Activated CD4-positive, alpha-beta T cell treated with anti-CD3 and anti-CD28 coated beads for 48 hours (primary cell): ENCODE measurements at places on chromosomes 3 and 15.

- no peak for DNase-seq
Measured at GRCh38 chr3:69081583-69082262, 1.6 kb upstream of the UBA3 start.

DNA sequence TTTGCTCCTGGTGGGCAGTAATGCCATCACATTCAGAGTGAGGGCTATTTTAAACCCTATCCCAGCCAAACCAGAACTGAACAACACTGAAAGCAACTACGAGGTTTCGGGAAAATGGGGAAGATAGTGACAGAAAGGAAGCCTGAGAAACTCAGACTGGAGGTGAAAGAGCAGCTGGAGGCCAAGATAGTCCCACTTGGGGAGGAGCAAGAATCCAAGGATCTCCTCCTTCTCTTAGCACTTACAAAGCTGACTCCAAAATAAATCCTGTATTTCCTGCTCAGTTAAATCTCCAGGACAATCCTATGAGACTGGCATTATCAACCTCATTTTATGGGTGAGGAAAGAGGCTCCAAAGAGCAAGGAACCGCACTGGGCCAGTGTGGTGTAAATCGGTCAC, 14.1 kb upstream of the SETMAR start:
- no peak for DNase-seq

- no peak for DNase-seq
Measured at GRCh38 chr15:73756947-73757513, 3.9 kb upstream of the INSYN1 start.

DNA sequence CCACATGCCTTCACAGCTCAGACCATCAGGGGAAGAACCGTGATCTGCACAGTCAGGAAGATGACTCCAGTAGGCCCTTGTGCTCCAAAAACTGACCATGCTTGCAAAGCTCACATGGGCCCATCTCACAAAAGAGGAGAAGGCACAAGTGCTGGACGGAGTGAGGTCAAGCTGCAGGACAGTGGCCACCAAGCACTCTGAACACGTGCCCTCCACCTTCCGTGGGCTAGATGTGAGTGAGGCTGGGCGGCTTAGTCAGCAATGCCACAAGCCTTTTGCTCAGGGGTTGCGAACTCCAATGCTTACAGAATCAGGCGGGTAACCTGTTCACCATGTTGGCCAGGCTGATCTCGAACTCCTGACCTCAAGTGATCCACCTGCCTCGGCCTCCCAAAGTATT, 70.9 kb downstream of the SCN5A start:
- no peak for DNase-seq

DNA sequence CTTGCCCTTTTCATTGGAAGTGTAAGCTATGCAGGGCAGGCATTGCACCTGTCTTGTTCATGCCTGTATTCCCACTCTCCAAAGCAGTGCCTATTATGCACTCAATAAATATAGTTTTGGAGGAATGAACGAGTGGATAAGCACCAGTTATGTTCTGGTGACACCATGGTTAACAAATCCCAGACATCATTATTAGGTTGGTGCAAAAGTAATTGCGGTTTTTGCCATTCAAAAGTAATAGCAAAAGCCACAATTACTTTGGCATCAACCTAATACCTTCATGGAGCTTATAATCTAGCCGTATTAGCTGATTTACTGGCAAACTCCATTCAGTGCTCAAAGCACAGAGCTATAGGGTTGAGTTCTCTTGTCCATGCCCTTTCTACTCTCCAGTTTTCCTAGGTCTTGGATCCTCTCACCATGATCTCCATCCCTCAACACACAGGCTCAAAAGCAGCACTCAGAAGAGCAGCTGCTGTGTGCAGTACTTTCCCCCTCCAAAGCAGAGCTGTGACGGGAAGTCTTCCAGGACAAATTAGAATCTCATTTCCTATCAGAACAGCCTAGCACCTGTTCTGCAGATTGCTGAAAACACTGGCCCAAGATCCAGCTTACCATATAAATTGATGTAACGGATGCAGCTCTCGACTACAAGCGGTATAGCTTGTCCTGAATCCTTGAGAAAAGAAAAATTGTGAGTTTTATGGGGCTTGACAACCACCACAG, 63.2 kb upstream of the RAD18 start:
- no peak for DNase-seq

DNA sequence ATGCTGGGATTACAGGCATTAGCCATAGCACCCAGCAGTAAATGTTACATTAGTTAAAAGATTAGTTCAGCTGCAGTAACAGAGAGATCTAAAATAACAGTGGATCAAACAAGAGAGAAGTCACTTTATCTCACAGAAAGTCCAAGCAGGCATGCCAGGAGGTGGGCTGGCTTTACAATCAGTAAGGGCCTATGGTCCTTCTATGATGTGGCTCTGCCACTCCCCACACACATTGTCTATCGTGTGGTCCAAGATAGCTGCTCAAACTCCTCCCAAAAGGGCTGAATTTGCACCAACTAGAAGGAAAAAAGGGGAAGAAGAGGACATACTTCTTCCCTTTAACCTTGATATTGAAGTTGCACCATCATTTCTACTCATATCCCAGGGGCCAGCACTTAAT, 4.6 kb upstream of the RUVBL1 start:
- no peak for DNase-seq

- peak; percentile 67 for DNase-seq
Measured at GRCh38 chr3:46695177-46695961, 1.9 kb upstream of the ALS2CL start.

DNA sequence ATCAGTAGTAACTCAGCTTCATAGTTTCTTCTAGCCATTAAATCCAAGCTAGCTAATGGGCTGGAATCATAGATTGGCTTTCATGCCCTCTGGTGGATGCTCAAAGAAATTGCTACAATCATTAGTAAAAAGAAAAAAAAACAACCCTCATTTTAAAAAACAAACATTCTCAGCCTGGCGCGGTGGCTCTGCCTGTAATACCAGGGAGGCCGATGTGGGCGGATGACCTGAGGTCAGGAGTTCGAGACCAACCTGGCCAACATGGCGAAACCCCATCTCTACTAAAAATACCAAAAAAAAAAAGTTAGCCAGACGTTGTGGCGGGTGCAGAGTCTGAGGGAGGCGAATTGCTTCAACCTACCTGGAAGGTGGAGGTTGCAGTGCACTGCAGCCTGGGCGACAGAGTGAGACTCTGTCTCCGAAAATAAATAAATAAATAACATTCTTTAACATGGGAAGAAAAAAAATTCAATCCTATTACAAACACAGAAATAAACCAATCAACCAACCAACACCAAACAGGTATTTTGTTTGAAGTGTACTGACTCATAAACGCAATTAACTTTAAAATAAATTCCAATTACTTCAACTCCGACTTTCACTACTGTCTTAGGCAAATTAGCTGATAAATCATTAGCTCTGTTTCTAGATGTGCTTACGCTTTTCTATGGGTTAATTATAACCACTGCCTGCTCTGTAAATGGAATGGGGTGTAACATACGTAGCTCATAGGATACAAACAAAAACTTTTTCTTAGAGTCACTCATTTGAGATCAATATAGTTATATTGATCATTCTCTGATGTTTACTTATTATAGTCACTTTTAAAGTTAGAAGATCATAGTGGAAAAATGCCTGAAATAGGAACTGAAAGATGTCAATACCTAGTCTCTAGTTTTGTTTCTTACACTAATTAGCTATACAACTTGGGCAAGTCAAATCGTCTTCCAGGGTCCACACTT, 24.9 kb downstream of the TMEM207 start:
- peak; percentile 64 for DNase-seq

DNA sequence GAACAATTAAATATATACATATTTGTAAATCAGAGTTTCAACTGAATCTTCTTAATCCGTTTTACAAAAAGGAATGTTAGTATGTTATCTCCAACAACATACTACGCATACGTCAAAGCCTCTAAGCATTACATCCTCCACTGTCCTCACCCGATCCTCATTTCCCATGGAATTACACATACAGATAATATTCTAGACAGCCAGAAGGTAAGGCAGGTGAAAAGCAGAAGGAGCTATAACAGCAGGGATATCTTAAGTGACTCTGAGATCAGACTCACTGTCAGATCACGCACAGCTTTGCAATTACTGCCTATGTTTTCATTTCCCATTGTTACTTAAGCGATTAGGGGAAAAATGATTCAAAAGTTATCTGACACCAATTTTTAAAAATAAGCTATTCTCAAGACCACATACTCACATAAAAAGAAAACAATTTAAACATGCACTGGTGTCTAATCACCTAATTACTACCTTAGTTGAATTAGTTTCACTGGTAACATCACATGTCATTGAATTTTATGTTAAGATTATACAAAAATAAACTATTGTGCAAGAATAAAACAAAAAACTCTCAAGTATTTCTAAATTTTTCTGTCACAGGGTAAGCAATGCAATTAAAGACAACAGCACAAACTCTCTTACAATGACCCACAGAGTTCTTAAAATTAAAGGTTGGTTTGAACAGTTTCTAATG, 92.8 kb downstream of the TBL1XR1 start:
- no peak for DNase-seq

- no peak for DNase-seq
Measured at GRCh38 chr3:22306454-22306853, 555.4 kb upstream of the ZNF385D start.

GRCh38 chr3:4633078-4634004, 140.2 kb downstream of the ITPR1 start:
- DNase-seq = no peak

DNA sequence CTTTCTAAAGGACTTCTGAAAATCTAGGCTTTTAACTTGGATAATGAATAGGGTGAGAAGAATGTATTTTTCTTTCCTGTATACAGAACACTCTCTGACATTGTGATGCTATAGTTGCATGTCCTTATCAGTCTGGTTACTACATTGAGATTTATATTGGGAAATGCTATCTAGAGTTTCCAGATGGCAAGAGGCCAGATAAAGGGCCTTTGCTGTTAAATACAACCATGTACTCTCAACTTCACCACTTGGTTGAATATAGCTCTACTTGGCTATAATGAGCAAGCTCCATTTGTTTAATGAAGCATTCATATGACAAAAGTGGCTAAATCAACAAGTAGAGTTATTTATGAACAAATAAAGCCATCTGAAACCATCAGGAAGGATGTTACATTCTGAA, 91.0 kb downstream of the IGSF11 start:
- DNase-seq = no peak

GRCh38 chr3:168405288-168405687, 309.6 kb upstream of the GOLIM4 start:
- no peak for DNase-seq

- no peak for DNase-seq
Measured at GRCh38 chr3:163543662-163544061, 1534.6 kb downstream of the SI start.

- no peak for DNase-seq
Measured at GRCh38 chr3:171186383-171186782, 159.9 kb upstream of the SLC2A2 start.

- no peak for DNase-seq
Measured at GRCh38 chr3:180188512-180189309, 152.0 kb upstream of the PEX5L start.

DNA sequence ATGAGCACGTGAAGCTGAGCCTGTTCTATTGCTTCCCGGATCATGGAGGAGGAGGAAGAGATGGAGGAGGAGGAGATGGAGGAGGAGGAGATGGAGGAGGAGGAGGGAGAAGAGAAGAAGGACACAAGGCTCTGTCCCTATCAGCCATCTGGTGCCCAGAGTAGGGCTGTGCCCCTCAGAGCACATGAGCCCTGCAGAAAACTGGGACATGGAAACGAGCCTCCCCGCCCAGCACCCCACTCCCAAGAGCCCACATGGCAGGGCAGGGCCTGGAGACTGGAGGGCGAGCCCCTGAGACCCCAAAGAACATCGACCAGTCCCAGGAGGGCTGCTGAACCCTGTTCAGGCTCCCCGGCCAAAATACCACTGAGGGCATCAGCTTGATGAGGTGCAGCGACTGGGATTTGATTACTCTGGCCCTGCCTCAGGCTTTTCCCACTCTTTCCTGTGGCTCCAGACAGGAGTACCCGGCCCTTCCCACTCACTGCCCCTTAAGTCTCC, 285.6 kb downstream of the UACA start:
- DNase-seq = no peak
